NCI-H2029 treated with DMSO at 0.1 percent for 48 hours (cell line): ENCODE measurements at places on chromosomes 11 and 22.

- DNase-seq, result no peak
These were observed 735.9 kb downstream of the NTM start for GRCh38 chr11:132106096-132106982.

GRCh38 chr11:30116512-30116911 is 99.7 kb upstream of the KCNA4 start:
- DNase-seq, result no peak

DNA sequence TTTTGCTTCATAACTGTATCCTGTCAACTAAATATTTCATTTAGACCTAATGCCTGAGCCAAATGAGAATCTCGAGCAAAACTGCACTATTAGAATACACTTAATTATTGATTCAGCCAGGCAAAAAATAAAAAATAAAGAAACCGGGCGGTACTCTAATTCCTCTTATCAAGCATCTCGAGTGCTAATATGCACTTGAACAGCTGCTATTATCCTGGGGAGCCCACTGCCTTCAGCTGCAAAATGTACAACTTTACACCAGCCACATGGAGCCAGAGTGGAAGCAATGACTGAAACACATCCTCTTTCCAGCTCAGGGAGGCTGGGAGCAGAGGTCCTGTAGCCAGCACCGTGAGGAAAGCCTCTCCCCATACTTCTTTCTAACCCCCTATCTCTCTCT is 390.0 kb upstream of the CADM1 start:
- DNase-seq, result no peak

- DNase-seq, result no peak
These were observed 43.9 kb upstream of the YPEL1 start for GRCh38 chr22:21779444-21779843.

GRCh38 chr22:46723882-46724281 is 14.2 kb downstream of the CERK start:
- no peak for DNase-seq

DNA sequence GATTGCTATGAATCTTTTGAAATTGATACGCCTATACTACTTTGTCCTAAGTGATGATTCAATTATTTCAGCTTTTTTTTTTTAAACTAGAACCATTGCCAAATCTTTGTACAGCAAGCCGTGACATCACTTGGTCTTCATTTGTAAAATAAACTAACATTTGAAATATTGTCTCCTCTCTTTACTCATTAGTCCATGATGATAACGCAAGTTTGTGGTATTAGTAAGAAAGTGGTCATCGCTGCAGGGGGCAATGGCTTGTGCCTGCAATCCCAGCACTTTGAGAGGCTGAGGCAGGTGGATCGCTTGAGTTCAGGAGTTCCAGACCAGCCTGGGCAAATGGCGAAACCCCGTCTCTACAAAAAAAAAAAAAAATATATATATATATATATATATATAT is 12.9 kb upstream of the ARHGAP42 start:
- no peak for DNase-seq

- DNase-seq, result no peak
These were observed 80.0 kb downstream of the C11orf91 start for GRCh38 chr11:33620423-33621171.

DNA sequence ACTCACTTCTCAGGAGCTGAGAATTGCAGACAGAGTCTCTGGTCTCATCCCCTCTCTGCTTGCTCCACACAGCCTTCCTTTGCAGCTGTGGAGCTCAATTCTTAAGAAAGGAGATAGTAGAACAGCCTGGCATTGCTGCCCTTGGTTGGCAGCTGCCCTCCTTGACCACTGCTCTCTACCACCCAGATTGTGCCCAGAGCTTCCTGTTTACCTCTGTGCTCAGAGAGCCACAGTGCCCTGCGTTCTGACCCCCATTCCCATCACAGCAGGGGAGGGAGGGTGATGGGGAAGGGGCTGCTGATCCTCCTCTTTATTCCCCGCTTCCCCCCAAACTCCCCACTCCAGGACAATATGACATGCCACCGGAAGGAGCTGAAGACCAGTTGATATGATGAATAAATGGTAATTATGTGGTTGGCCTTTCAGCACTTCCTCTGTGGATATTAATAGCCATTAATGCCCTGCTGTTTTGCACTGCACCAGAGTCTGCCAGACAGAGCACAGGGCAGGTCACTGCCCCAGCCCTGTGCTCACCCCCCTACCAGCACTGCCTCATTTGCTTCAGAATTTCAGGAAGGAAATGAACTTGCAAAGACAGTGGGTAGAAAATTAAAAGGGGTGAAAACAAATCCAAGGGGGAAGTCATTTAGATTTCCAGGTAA is 426.8 kb upstream of the CADM1 start:
- no peak for DNase-seq

- DNase-seq, result no peak
These were observed 423.7 kb upstream of the CADM1 start for GRCh38 chr11:115927823-115928329.

DNA sequence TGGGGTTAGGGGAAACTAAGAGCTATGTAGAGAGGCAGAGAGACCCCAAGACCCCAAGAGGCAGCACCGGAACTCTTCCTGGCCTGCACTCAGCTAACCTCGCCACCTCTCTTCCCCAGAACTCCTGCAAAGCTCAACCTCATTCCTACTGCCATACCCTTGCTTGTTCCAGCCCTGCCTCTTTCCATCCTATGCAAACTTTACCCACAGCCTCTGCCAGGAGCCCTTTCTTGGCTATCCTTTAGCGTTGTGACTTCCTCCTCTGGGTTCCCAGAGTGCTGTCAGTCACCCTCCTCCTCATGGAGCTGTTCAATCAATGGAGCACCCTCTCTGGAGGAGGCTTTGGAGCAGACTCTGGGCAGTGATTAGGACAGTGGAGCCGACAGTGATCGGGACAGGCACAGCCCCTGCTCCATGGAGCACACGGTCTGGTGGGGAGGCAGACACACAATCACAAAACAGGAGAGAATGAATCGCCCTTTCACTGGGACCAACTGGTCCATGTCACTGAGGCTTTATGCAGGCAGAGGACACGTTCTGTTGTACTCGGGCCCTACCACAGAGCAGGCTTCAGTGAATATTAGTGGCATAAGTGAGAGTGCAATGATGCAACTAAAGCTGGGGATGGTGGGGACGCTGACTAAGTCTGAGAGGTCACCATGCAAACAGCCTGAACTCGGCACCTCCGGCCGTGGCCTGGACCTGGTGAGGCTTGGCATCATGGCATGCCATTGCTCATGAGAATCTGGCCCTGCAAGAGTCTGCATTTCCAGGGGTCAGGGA is 24.6 kb upstream of the P2RY2 start:
- DNase-seq, result no peak

DNA sequence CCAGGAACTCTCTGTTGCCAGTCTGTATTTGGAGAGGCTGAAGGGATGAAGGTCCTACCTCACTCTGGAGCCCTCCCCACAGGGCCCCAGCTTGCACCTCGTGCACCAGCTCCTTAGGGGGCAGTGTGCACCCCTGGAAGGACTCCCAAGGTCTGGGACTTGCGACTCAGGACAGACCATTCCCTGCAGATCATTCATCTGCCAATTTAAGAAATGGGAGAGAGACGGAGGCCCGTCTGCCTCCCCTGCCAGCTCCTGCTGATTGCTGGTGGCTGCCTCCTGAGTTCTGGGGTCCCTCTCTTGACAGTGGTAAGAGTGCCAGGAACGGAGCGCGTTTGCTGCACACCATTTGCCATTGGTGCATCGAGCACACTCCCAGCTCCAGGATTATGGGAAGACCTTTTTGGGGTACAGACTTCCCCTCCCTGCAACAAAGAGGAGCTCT is 27.4 kb upstream of the MALAT1 start:
- no peak for DNase-seq

DNA sequence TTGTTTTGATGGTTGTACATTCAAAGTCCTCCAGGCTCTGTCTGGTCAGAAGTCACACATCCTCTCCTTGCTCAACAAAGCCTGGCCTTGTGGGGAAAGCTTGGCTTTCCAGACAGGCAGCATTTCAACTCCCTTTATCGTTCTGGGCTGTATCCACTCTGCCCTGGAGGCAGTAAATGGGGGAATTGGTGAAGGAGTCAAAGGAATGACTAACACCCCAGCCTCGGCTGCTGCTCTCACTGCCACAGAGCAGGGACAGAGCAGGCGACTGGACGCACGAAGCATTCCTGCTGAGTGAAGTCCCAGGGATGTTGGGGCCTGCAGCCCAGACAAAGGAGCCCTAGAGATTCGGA is 52.8 kb downstream of the WNT11 start:
- no peak for DNase-seq

DNA sequence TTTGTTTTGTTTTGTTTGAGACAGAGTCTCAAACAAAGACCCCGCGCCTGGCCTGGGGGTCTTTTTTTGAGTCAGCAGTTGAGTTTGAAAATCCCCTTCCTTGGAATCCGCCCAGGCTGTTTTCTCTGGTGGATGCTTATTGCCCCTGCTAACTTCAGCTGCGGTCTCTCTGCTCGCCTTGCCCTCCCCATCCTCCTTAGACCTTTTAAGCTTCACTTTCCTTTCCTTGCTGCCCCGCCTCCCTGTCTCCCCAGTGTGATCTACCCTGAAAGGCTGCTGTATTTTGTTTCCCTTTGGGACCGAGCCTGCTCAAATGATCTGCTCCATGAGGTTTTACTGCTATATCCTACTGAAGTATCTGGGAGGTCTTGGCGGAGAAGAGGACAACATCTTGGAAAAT is 2.5 kb downstream of the USP18 start:
- no peak for DNase-seq

DNA sequence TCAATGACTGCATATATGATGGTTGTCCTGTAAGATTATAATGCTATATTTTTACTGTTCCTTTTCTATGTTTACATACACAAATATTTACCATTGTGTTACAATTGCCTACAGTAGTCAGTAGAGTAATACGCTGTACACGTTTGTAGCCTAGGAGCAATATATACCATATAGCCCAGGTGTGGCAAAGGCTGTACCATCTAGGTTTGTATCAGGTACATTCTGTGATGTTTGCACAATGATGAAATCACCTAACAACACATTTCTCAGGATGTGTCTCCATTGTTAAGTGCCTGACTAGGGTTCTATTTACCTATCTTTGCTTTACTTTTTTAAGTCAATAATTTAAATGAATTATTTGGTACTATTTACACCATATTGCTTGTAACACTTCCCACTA is 21.9 kb downstream of the PRR5L start:
- no peak for DNase-seq

DNA sequence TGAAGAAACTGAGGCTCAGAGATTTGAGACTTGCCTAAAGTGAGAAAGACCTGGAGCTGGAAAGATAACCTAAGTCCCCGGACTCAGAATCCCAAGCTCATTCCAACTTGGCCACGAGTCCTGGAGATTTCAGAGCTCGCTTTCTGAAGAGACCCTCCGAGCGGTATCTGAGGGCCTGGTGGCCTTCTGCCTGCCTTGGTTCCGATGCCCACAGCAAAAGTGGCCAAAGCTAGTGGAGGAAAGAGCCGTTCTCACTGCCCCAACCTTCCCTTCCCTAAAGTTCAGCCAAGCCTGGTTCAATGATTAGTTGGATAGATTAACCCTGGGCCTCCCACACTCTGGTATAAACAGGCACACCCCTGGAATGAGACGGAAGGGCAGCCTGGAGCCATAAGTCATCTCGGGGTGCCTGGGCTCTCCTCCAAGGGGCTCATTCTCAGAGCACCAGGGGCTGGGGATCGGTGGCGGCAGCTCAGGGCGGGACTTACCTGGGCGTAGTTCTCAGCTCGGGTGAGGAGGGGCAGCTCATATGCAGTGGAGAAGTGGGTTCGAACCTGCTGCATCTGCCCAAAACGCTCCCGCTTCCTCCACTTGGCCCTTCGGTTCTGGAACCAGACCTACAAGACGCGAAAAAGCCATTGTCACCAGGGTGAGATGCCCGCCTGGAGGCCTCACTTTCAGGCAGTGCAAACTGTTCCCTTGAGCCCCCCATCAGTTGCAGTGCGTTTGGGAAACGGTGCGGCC is 42.8 kb downstream of the ALX4 start:
- no peak for DNase-seq

DNA sequence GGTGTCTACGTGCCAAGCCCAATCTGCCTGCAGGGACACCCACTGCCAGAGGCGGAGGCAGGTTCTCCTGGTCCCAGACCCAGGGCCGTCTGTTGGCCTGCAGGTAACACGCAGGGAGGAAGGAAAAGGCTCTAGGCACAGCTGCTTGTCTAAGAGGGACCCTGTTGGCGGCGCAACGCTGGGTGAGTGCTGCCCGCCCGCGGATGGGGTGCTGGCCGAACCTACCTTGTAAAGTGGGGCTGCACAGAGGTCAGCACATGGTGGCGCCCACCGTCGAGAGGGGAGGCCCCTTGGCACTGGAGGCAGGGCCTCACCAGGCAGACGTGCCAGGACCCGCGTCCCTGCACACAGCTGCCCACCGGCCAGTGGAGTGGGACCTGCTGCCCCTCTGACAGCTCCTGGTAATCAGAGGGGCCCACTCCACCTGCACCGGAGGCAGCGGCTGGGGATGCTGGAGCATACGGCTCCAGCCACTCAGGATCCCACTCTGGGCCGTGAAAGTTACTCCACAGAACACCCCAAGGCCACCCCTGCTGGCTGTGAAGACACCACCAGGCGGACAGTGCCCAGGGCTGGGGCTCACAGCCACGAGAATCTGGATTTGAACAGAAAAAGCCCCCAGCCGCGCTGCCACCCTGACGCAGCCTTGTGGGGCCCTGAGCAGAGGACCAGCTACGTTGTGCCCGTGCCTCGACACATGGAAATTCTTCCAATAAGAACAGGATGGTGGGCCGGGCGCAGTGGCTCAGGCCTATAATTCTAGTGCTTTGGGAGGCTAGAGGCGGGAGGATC is 24.0 kb downstream of the TBX1 start:
- DNase-seq, result no peak

- no peak for DNase-seq
These were observed 145.0 kb upstream of the THY1 start for GRCh38 chr11:119567688-119568582.

DNA sequence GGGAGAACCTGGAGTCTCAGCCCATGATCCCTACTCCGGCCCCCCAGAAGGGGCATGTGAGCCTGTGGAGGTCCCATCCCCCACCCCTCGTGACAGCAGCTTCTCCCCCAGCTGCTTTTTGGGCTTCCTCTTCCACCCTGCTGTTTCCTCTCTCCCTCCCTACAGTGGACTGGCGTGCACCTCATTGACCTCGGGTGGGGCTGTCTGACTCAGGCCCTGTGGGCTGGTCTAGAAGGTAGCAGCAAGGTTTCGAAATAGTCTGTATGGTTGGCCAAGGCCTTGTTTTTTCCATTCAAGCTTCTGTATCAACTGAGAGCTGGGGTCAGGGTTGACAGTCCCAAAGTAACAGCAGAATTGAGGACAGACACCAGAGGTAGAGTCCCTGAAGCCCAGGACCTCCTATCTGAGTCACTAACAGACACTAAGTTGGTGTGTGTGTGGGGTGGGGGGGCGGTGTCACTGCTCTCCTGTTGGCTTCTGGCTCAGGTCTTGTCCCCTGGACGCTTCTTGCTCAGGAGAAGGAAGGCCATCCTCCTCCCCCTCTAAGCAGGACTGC is 7.7 kb downstream of the SLC37A2 start:
- DNase-seq, result no peak
